ENCODE measurements at places on chromosomes 2 and 18. TPM values are rescaled to one million over a fixed set of nuclear protein-coding genes. Genes with fewer than 3 reads are reported as not detected.

DNA sequence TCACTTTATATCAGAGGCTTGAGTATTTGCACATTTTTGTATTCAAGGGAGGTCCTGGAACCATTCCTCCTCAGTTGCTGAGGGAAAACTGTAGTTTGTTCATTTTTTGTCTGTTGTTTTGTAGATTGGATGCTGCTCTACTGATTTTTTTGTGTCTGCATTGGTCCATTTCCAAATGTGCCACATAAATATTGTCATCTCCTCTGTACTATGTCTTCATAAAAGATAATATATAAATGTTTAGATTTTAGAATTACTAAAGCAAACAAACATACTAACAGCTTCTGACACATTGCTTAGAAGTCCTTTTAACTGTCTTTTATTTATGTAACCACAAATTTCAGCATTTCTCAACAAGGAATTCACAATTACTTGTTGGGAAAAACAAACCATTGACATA, 356.8 kb downstream of the PLCL1 start:
- DNase-seq = no peak

GRCh38 chr2:122191331-122191730, 435.9 kb downstream of the TSN start:
- DNase-seq = no peak

- no peak for DNase-seq
These were observed 59.8 kb downstream of the MCFD2 start for GRCh38 chr2:46855805-46856204.

DNA sequence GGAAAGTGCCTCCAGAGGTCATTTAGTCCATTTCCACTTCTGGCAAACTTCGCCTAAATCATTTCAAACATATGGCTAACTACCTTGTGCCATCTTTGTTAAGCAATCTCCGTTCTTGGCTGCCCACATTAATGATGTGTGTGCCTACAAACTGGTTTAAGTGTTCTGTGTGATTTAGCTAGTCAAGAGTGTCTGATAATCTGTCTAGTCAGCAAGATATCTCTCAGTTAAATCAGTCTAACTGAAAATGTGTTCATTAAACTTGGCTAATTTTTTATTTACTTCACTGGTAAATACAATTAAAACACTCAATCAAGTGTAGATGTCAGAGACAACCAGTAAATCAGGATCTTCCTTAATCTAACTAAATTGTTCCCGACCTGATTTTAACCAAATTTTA, 352.4 kb downstream of the ERBB4 start:
- no peak for DNase-seq

DNA sequence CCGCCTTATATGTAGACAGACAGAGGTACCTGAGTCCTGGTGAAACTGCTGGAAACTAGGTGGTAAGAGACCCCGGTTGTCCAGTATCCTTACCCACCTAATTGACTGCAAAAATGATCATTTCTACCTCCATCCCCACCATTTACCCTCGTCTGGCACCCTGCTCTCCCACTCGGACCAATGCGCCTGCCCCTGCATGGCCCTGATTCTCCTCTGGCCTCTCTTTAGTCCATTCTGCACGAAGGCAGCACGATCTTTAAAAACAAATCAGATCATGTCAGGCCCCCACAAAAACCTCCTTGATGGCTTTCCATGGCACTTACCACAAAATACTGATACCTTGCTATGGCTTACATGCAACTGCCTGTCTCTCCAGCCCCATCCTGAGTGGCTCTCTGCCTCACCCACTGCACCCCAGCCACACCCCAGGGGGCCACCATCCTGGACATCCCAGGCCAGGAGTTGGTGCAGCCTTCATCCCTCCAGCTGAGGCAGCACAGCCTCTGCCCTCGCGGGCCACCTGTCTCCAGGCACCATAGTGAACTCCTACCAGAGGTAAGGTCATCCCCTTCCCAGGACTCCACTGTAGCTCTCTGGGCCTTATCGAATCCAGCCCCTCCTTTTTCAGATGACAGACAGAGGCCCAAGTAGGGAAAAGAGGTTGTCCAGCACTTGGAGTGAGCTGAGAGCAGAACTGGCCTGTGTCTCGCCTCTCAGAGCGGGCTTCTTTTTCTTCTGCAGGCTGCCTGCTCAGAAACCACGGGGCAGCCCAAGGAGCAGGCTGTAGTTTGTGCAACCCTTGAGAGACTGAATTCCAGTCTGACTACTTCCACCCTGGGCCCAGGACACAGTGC, 12.3 kb upstream of the CIB4 start:
- DNase-seq = peak; percentile 60

GRCh38 chr18:45775241-45775676, 50.2 kb upstream of the SIGLEC15 start:
- no peak for DNase-seq

DNA sequence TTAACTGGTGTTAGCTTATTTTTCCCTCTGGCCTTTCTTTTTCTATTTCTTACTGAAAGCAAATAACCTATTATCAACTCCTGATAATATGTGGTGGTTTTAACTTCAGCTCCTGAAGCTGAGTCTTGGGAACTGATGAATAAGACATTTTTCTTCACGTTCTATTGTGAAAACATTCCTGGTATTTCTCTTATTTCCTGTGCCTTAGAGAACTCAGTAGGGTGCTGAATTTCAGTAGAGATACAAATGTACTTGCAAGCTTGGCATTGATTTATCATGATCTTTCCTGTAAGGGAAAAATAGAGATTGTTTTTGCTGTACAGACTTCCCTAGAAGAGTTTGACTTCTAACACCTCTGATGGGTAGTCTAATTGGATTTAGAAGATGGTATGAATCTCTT, 52.8 kb upstream of the DCC start:
- DNase-seq = no peak

DNA sequence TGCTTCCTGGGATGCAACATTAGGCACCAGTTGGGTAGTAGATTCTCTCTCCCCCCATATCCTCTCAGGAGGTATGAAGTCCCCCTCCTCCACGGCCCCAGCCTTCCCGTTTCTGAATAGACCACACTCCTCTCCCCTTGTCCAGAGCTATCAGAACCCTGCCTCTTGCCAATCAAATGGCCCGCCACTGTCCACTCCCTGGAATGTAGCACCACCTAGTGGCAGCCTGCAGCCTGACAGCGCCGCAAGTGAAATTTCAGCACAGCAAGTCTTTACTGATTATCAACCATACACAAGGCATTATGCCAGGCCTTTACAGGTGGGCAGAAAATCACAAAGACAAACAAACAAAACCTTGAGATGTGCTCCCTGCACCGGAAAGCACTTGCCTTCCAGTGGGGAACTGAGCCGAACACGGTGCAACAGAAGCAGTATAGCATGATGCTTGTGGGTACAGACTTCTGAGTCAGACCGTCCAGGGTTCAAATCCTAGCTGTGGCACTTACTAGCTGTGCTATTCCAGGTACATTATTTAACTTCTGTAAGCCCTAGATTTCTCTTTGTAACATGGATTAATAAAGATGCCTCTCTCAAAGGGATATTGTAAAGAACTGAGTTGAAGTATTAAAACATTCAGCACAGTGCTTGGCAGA, 174.0 kb downstream of the SMAD2 start:
- DNase-seq = peak; percentile 80

DNA sequence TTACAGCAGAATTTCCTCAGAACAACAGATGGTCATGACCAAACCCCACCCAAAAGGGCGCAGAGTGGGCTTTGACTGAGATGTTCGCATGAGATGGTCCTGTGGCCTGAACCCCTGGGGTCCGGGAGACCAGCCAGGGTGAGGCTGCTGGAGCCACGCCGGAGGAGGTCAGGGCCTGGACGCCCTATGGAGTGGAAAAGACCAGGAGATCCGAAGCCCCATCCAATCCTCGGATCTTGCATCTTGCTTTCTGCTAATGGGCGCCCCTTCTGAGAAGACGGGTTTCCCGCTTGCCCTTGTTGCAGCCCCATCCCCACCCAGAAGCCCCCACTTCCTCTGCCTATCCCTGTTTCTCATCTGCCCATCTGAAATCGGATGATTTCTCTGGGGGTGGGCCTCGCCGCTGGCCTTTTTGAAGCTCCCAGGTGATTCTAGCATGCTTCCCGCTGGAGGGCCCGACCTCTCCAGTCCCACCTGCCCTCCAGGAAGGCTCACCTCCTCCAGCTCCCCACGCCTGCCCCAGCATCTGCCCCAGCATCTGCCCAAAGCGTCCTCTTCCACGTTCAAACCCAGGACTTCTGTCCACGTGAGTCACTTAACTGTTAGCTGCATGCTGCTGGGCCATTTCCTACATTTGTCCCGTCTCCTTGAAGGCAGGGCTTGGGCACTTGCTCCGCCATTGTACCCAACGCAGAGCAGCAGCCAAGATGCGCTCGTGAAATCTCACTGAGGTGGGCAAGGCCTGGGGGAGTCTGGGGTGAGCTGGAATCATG, 4.3 kb upstream of the CNDP1 start:
- no peak for DNase-seq

GRCh38 chr2:120875431-120875830, 139.8 kb downstream of the GLI2 start:
- DNase-seq = no peak

- no peak for DNase-seq
These were observed 682.0 kb upstream of the RAB6C start for GRCh38 chr2:129297430-129297829.

DNA sequence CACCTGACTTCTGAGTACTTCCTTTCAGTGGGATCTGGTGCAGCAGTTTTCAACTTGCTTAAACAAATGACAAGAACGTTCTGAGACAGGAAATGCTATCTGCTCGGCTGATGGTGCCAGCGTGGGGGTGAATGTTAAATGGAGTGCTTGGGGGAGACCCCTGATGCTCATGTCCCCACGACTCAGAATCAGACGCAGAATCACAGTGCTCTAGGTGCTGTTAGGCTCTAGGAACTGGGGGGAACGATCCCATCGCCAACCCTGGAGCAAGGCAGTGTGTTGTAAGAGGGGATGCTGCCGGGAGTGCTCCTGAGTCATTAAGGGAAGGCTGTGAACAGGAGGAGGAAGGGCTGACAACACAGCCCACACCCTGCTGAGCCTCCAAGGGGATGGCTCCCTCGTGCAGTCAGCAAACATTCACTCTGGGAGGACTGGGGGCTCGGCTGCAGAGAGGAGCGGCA, 34.1 kb upstream of the KCNF1 start:
- no peak for DNase-seq

DNA sequence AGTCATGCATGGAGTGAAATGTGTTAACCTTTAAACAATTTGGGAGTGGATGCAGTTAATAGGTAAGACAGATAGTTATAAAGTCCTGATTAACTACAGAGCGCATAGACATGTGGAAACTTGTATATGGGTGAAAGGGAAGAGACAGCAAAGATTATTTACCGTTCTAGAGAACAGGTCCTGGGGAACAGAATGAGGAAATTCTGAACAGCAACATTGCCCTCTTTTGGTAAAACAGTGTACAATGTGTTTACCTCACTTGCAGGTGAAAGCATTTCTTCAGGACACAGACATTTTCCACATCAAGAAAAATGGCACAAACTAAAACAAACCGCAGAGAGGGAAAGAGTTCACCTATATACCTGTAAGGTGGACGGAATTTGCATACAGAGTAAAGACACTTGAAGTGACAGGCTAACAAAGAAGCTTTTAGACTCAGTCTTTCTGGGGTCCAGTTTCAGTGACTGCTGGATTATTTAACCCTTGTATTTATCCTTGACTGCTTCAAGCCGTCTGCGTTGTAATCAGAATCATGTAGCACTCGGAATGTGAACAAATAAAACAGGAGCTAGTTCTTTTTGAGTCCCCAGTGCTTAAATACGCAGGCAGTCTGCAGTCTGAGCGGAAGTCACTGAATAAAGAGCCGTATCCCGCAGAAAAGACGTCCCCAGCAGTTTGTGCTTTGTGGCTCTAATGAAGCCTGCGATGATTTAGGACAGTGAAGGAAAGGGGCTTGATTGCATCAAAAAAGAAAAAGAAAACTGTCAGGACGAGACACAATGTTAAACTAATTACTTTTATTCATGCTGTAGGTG, 364.8 kb upstream of the GALNT5 start:
- DNase-seq = no peak

DNA sequence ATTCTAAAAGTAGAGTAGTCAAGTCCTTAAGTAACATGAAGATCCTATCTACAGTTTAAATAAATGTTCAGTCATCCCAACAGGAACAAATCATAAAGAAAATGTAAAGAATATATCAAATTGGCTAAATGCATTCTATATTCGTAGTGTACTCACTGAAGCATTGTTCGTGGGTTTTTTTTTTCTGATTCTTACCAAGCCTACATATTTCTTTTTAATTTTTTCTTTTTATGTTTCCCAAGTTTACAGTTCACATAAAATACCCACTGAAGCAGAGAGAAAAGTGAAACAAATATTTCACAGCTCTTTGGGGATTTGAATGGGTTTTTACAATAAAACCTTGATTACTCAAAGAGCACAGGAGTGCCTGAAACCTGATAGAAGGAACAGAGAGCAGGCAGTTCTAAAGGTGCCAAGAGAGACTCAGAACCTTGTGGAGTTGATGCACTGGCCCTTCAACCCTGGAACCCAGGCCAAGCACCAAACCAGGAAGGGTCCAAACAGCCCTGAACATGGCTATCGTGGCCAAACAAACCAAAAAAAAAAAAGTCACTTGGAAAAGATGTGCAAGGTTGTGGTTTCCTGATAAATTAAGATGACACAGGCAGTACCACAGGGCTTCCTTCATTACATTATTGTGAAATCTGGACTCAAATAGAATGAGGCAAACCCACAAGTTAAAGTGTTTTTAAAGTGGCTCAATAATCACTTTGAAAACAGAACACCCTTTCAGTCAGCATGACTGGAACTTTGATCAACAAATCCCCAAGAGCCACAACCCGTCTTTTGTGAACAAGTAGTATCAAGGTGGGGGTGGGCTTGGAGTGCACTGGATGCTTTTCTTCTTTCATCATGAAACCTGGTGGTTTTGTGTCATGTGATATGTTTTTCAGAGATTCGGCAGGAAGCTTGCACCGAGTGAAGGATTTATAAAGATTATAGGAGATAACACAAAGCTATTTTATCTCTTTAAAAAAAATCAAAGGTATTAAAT, 245.0 kb upstream of the FN1 start:
- peak; percentile 49 for DNase-seq

Gene ATOH8
- total RNA-seq = 18.6 TPM

Gene RMND5A
- 17.4 TPM for total RNA-seq

Gene TSGA10
- 5.0 TPM for total RNA-seq

Gene ITGA4
- 9.0 TPM for total RNA-seq

Gene C2orf78
- total RNA-seq = not detected

All from osteoblast (primary cell).